ENCODE measurements at places on chromosomes 2 and 18.

DNA sequence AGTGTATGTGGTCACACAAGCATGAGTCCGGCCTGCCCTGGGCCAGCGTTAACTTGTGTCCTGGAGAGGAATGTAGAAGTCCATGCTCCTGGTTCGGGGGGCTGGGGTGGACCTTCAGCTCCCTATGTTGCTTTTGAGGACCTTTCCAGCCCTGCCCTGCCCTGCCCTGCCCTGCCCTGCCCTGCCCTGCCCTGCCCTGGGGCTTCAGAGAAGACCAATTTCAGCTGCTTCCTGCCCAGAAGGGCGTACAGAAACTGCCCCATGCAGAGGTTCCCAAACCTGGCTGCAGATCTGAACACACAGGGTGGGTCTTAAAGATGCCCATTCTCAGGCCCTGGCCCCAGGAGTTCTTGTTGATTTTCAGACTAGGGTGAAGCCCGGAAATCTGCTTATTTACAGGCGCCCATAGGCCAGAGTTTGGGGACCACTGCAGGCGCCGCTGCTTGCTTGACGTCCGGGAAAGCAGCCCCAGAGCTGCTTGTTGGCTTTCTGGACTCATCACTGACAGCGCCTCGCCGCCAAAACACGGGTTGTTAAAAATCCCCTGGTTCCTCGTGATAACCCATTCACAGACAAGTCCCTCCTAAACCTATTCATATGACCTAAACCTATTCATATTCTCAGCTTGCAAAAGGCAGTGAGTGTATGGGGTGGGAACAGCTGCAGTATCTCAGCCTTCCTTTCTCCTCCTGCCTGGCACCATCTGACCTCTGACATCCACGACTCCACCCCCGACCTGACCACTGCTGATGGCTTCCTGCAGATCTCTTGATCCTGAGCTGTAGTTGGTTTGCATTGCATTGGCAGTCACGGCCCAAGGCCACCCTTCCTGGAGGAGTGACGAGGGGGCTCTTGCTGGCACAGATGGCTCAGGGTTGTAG, 198.3 kb downstream of the GLI2 start:
- no peak for DNase-seq

GRCh38 chr2:59029058-59029457, 787.9 kb upstream of the FANCL start:
- DNase-seq: no peak

- no peak for DNase-seq
Observed at GRCh38 chr2:178391701-178392100, 59.3 kb downstream of the PRKRA start.

GRCh38 chr2:27214941-27215340, 2.2 kb upstream of the CAD start:
- no peak for DNase-seq

- DNase-seq: no peak
Observed at GRCh38 chr2:58109481-58109880, 62.9 kb downstream of the VRK2 start.

Measured in Kasumi-1 (cell line).